ENCODE measurements at places on chromosomes 6 and 20.

DNA sequence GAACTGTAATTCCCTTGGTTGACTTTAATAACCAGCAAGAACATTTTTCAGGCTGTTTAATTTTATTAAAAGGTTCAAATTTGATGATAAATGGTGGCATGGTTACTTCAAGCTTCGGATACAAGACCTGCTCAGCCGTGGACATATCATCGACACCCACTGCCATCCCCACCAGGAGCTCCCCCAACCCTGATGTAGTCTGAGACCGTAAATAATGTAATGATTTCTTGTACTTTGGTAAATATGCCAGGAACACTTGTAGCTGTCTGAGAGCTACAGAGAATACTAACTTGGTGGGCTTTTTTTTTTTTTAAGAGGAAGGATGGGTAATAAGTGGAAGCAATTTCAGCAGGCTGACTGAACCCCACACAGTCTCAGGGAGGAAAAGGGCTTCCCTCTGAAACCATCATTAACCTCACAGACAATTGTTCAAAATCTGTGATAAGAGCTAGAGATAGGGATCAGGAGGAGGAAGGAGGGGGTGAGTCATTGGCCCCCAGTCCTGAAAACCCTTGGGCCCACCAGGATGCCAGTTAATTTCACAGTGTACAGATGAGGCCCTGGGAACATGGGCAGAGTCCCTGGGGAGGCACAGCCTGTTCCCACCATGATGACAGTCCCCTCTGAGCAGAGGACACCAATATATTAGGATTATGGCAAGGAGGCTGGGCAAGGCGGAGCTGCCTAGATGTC lies 56.0 kb downstream of the APCDD1L start:
- no peak for DNase-seq

DNA sequence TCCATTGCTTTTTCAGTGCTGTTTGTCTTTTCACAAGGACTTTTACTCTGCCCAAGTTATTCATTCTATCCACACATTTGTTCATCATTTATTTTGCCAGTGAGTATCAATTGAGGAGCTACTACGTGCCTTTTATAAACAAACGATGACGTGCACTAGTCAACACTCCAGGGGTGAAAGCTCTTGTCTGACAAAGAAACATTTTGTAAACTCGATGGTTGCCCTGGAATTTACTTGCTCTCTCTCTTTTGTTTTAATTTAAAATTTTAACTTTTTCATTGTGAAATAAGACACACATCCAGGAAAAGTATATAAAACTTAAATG lies 8.3 kb upstream of the MRPS18A start:
- no peak for DNase-seq

GRCh38 chr6:15110726-15111354 lies 135.0 kb upstream of the JARID2 start:
- DNase-seq: no peak

GRCh38 chr6:15320693-15321092 lies 74.8 kb downstream of the JARID2 start:
- no peak for DNase-seq

DNA sequence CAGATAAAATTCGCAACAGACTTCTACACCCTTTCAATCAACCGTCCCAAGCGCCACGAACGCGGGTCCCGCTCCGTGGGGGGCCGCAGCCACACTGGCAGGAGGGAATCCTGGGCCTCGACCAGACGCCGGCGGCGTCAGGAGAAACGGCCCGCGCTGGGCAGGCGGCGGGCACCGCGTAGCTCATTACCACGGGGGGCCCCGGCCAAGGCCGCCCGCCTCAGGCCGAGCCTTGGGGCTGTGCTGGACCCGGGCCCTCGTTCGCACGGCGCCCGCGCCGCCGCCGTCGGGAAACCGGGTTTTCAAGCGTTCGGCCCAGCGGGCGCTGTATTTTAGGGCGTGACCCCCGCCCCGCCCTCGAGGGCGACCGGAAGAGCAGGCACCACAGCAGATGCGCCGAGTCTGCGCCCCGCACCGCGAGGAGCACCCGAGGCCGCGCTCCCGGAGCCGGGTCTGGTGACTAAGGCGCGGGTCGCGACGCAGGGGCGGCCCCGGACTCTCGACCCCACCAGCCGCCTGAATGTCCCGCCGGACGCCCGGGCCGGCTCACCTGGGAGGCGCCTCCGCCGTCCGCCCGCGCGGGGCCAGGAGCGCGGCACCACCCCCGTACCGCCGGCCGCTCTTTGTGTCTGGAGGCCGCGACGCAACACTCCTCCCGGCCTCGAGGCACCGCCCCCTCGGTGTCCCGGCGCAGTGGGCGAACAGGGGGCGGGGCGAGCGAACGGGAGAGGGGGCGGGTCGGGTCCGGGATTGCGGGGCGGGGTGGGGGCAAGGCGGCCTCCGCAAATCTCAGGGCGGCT lies at the start of gene NINL:
Gene NINL (minus strand): TSS at position 627 of the 800 bp plus-strand sequence. CDS start 58,944 bp downstream, outside the sequence.
- DNase-seq: no peak

GRCh38 chr6:130148181-130148580 lies 74.6 kb downstream of the SAMD3 start:
- no peak for DNase-seq

- no peak for DNase-seq
Measured at GRCh38 chr6:22888163-22888752, 318.9 kb downstream of the HDGFL1 start.

- DNase-seq: no peak
Measured at GRCh38 chr6:105178110-105178509, 1.7 kb downstream of the POPDC3 start.

Data from forelimb muscle (tissue), 1 donor.